ENCODE measurements at places on chromosomes 12 and 14.
A peak's percentile ranks its signal among the peaks of the same experiment; 100 is the strongest.

- no peak for DNase-seq
Measured at GRCh38 chr14:53226553-53226952, 73.4 kb upstream of the DDHD1 start.

DNA sequence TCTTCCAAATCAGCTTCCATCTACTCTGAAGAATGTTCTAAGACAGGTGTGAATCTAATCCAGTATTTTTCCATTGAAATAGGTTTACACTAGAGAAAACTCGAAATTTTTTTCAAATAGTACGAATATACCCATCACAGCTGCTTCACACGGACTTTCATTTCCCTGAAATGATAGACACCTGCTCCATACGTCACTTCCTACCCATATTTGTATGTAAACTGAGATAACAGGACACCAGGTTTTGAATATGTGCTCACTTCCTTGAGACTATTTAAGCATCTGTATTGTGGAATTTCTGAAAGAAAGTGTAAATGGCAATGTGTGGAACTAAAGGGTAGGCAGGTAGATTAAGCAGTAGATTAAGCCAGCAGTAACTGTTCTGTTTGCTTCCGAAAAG lies 13.4 kb upstream of the ITPR2 start:
- DNase-seq = no peak

DNA sequence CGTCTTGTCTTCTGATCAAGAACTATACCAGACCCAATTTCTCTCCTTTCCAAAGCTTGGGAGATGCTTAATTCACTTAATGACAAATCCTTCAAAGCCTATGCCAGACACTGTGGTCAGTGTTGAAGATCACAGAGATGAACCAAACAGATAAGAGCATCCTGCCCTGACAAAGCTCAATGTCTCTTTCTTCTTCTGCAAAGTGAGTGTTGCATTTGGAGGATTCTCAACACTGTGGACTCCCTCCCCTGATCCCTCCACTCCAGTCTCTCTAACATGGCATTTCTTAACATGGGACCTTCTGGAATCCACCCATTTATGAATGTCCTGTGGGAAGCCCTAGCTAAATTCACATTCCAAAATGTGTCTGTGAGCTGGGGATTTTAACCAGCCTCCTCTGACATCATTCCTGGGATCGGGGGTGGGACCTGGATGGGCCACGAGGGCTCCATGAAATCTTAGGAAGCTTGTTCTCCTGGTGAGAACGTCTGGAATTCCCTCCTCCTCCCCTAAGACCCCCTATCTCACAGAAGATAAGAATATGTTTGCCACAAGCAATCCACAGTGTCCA lies 20.3 kb downstream of the SYNE3 start:
- DNase-seq = no peak

DNA sequence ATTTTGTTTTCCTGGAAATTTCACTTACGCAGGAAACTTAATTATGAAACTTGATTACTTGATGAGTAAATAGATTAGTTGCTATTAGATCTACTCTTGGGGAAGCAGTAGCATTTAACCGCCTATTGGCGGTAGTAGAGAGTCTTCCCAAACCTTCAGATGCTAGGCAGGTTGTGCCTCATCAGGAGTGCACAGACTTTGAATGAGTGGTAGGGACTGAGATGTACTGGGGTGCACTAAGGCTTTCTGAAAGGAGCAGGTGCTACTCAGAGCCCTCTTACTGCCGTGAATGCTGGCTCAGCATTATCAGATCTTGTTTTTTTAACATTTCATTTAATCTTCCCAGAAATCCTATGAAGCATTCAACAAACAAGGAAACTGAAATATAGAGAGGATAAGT lies 7.7 kb downstream of the GATC start:
- no peak for DNase-seq

GRCh38 chr14:92953526-92953925 lies 30.6 kb downstream of the CHGA start:
- DNase-seq = no peak

DNA sequence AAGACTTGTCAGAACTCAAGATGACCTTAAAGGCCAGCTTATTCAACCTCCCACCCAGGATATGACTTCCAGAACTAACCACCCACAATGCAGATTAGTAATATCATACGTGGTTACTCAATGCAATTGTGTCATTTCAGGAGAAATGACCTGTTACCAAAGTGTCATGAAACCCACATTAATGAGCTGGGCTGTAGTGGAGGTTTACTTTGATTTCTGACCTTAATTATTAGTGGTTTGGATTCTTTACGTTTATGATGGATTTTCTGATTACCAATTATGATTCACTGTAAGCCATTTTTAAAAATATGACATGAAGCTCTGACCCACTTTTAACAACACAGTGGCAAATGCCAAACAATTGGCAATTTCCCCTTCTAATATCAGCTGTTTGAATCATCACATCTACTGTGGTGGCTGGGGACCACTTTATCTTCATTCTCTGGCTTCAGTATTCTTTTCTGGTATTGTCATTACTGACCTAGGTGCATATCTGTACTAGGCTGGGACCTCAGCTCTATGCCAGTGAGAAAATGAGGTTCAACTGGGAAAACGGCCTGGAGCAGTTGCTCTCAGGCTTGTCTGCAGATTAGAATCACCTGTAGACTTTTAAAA lies 223.3 kb downstream of the RGS6 start:
- no peak for DNase-seq

- DNase-seq = no peak
Measured at GRCh38 chr14:71103662-71104484, 196.6 kb downstream of the PCNX1 start.

GRCh38 chr12:16008421-16008824 lies 97.3 kb downstream of the DERA start:
- no peak for DNase-seq

DNA sequence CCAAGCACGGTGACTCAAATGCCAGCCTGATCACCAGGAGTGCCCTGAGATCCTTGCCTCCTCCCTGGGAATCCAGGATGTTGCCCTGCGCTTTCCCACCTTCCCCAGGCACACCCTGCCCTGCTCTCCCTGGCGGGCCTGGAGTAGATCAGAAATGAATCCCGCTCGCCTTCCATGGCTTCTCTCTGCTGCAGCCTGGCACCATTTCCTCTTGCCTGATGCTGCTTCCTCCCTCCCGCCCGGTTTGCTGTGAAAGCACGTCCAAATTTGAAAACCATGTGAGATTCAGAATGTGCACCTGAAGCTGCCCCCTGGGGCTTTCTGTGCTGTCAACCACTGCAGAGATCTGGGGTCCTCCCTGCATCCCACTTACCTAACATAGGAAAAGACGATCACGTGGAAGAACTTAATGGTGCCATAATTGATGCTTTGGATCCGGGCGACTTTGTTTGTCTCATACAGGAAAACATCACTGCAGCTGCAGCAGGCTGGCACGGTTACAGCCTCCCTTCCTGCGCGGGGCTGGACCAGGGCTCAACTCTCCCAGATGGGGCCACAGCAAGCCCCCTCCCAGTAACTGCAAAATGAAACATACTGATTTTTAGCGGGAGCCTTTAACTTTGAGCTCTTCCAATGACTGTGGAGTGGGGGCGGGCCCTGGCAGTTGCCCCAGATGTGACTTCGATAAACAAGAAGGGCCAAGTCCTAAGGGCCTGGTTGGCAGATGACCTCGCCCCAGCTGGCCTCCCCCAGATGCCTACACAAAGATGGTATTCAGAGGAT lies 24.9 kb upstream of the C12orf76 start:
- no peak for DNase-seq

GRCh38 chr14:49950275-49951228 lies 57.7 kb downstream of the ARF6 start:
- DNase-seq = no peak

DNA sequence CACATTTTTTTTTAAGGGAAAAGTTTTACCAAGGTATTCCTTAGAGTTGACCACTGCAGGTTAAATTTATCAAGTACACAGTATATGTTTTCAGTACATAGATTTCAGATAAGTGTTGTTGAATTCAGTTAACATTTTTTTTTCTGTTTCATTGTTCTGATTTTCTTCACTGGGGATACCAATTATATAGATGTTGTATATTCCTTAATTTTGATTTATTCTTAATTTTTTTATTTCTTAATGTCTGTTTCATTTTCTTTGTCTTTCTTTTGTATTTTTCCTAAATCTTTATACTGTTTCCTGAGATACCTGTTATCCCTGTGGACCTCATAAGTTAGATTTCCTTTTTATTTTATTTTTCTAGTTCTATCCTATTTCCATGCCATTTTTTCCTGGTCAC lies 234.8 kb downstream of the TTC6 start:
- DNase-seq = no peak

DNA sequence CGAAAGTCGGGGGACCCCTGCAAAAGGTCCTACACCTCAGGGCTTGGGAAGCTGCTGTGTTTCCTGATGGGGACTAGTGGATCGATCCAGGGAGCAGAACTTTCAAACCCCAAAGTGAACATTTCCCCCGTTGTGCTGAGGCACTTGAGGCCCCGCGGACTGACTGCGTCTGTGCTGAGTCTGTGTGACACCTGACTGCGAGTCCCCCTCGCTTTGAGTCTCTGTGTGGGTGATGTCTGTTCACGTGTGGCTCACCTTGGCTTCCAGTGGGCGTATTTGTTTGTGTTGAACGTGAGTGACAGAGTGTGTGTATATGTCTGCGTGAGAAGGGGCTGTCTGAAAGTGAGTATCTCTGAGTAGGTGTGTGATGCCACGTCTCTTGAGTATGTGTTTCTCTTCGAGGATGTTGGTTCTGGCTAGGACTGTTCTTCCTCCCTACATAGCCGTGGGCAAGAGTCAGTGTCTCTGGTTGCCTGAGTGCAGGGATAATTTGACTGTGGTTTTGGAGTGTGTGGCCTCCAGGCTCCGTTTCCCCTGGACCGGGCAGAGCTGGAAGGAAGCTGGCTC lies 1.3 kb downstream of the TEAD4 start:
- DNase-seq = no peak

- peak; percentile 50 for DNase-seq
Measured at GRCh38 chr12:130761537-130762318, 45.6 kb upstream of the RIMBP2 start.

DNA sequence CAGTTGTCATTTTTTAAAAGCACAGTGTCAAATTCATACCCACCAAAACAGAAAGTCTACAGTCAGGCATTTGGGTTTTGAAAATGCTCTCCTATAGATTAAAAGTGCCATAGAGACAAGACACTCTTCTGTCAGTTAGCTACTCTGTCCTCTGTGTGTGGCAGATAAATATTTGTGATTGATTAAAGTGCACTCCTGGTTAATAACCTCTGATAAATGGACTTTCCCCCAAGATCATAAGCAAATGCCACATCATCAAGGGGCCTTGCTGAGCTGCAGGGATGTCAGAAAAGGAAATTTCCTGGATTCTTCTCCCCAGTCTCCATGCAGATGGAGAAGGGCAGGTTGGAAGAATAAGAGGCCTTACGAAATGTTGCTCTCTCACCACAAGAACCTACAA lies 1329.5 kb upstream of the TMEM132C start:
- no peak for DNase-seq

GRCh38 chr12:120067901-120068300 lies 48.7 kb downstream of the RAB35 start:
- DNase-seq = no peak

- DNase-seq = no peak
Measured at GRCh38 chr12:32240831-32241230, 134.2 kb downstream of the BICD1 start.

DNA sequence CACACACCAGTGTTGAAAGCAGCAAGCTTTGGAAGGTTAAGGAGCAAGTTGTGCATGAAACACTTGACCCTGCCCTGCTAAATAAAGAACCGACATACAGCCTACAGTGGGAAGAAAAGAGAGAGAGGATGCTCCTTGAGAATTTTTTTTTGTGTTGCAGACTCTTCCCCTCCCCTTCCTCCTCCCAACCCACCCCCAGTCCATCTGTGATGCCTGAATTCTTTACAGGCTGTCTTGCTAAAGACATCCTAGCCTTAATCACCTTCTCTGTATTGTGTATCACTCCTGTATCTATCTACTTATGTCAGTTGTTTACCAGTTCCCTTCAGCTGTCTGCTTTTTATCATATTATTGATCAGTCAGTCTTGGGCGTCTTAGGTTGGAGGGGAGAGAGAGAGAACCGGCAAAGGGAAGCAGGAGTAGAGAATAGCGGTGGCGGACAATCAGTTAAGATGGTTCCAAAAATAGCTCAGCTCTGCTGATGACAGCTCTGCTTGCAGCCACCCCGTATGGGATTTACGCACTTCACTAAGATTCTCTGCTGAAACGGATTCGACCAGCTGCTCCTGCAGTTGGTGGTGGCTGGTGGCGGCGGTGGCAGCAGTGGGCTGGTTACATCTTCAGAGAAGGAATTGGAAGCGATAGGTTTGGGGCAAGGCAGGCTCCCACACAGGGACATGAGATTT lies 664.7 kb downstream of the NRXN3 start:
- DNase-seq = no peak

DNA sequence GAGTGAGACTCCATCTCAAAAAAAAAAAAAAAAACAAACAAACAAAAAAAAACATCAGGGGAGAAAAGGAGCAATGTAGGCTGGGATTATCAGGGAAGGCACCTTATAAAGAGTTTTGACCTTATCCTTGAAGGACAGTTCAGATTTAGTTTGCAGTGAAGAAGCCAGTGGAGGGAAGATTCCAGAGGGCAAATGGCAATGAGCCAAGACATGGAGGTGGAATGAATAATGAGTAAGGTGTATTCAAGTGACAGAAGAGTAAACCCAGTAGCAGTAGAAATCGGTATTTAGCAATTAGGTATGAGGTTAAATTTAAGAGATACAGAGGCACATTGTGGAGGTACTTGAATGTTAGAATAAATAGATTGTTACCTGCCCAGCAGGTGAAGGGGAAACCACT lies 2.2 kb upstream of the DUSP16 start:
- no peak for DNase-seq

GRCh38 chr12:32841061-32841460 lies 55.5 kb downstream of the PKP2 start:
- no peak for DNase-seq

GRCh38 chr12:3592856-3593625 lies 102.0 kb downstream of the PRMT8 start:
- no peak for DNase-seq

DNA sequence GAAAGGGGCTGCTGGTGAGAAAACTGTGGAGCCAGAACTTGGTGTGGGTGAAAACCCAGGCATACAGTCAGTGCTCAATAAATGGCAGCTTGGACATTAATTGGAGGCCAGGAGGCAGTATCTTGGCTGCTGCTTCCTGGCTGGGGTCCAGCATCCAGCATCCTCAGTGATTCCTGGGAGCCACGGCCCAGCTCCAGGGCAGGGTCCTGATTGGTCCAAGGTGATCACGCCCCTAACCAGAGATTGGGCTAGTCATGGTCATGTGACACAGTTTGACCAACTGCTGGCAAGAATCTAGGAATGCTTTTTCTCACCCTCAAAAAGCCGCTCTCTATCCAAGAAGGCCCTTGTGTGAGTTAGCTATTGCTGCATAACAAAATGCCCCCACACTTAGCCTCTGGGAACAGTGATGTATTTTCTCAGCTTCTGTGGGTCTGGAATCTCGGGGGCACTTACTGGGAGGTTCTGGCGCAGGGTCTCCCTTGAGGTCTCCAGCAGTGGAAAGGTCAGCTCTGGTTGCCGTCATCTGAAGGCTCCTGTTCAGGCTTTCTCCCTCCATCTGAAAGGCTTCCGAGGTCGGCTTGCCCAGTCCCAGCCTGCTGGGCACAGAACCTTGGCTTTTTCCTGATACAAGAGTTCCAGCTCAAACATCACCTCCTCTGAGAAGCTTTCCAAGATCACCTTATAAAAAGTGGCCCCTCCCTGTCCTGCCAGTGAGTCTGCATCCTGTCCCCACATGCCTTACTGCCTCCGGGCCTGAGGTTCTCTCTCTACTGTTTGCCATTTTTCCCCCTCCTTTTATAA lies 119.2 kb upstream of the NCOR2 start:
- DNase-seq = no peak

GRCh38 chr12:72037006-72037795 lies 98.6 kb downstream of the TPH2 start:
- DNase-seq = no peak

- no peak for DNase-seq
Measured at GRCh38 chr12:57836442-57837375, 9.8 kb downstream of the CTDSP2 start.

Measured in stimulated activated CD4-positive, alpha-beta T cell treated with anti-CD3 and anti-CD28 coated beads, Interleukin-1b, Interleukin-23, amount 100 ng/mL, for 24 hours (primary cell).